ENCODE measurements at places on chromosomes 6 and 20. TPM values are rescaled to one million over a fixed set of nuclear protein-coding genes. Genes with fewer than 3 reads are reported as not detected.

- peaks cover 42% of the 10 kb centered on the region for H3K36me3 ChIP-seq
- no peak for DNase-seq
- no peaks in the 10 kb centered on the region for H3K27me3 ChIP-seq
Observed at GRCh38 chr6:105691081-105691480, 288.2 kb upstream of the PREP start.

DNA sequence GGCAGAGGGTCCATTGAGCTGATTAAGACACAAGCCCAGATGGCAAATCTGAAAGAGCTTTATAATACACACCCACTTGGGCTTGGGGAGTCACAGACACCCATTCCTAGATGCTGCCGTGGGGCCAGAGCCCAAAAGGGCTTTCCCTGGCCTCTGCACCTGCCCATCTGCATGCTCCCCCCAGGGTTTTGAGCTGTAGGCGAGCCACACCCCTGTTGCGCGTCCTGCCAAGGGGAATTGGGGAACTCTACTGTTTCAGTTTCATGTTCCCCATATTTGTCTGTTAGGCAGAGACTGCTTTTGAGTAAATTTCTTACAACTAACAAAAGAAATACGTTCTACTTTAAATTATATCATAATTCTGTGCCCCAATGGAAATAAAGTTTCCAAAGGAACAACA is 52.9 kb upstream of the FNDC1 start:
- no peak for DNase-seq
- no peaks in the 10 kb centered on the region for H3K36me3 ChIP-seq
- H3K27me3 ChIP-seq: peaks cover 3% of the 10 kb centered on the region
- no peak overlapping the region for H3K27ac ChIP-seq
- no peak overlapping the region for H3K4me3 ChIP-seq

DNA sequence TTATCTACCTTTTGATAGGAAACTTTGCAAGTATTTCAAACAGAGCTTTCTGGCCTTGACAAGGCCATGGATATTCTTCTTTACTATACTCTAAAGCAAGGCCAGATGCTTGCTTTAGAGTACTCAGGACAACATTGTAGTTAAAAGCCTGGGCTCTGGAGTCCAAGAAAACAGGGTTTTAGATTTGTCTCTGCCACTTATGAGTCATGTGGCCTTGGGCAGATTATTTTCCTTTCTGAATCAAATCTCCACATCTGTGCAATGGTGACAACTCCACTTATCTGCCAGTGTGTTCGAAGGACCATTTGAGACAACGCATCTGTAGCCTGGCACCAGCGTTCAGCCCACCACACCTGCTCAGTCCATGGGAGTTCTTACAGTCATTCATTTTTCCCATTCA is 265.9 kb upstream of the RIN2 start:
- no peak overlapping the region for H3K4me3 ChIP-seq
- H3K36me3 ChIP-seq: no peaks in the 10 kb centered on the region
- no peaks in the 10 kb centered on the region for H3K4me1 ChIP-seq
- no peak for DNase-seq

- H3K36me3 ChIP-seq: peaks cover 21% of the 10 kb centered on the region
- H3K4me3 ChIP-seq: no peak overlapping the region
- H3K27me3 ChIP-seq: no peaks in the 10 kb centered on the region
- peaks cover 56% of the 10 kb centered on the region for H3K4me1 ChIP-seq
- DNase-seq: peak; percentile 54
Observed at GRCh38 chr6:125906158-125906998, 50.2 kb upstream of the HINT3 start.

DNA sequence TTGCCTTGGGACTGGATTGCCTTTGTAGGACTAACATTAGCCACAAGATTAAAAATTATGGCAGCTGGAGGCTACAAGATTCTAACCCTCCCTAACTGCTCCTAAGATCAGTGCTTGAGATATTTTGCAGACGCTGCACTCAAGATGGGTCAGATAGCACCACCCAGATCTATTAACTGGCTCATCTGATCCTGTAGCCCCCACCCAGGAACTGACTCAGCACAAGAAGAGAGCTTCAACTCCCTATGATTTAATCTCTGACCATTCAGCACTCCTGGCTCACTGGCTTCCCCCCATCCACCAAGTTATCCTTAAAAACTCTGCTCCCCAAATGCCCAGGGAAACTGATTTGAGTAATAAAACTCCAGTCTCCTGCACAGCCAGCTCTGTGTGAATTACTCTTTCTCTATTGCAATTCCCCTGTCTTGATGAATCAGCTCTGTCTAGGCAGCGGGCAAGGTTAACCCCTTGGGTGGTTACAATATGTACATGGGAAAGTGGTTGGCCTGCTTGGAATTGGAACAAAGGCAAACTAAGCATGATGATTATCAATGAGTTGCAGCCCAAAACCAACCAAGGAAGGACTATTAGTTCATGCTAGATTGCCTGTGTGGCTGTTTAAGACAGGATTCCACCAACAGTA is 111.3 kb downstream of the OR2B2 start:
- no peak overlapping the region for H3K27ac ChIP-seq
- peaks cover 7% of the 10 kb centered on the region for H3K27me3 ChIP-seq
- no peak for DNase-seq
- H3K4me3 ChIP-seq: no peak overlapping the region

The NMBR gene
- total RNA-seq: not detected

The WFDC2 gene
- total RNA-seq: not detected

The PRND gene
- not detected for total RNA-seq

The OR2J3 gene
- total RNA-seq: not detected

The E2F1 gene
- 87.7 TPM for total RNA-seq

The CALHM4 gene
- total RNA-seq: not detected

All from activated CD8-positive, alpha-beta memory T cell treated with anti-CD3 and anti-CD28 coated beads, Interleukin-2, amount 10 ng/mL, durations not matched to agents 7 days and 5 days (primary cell).